ENCODE measurements at places on chromosomes 16 and 17. TPM values are rescaled to one million over a fixed set of nuclear protein-coding genes. Genes with fewer than 3 reads are reported as not detected.

The HIC1 gene
- 1.5 TPM for total RNA-seq

The STAT5B gene
- 103 TPM for total RNA-seq

The METRNL gene
- 19.7 TPM for total RNA-seq

The E2F4 gene
- total RNA-seq = 106 TPM

The CCL17 gene
- not detected for total RNA-seq

The SLC5A11 gene
- total RNA-seq = 0.62 TPM

The ALOX15B gene
- total RNA-seq = not detected

The SLC25A39 gene
- total RNA-seq = 88.4 TPM

All from B cell (primary cell).